Stimulated activated CD4-positive, alpha-beta T cell treated with anti-CD3 and anti-CD28 coated beads, Interleukin-12 subunit alpha, Interleukin-12 subunit beta, amount 100 ng/mL, for 24 hours (primary cell): ENCODE measurements at places on chromosomes 13 and 19.

GRCh38 chr13:43158516-43158915 is 135.1 kb downstream of the DNAJC15 start:
- no peak for DNase-seq

DNA sequence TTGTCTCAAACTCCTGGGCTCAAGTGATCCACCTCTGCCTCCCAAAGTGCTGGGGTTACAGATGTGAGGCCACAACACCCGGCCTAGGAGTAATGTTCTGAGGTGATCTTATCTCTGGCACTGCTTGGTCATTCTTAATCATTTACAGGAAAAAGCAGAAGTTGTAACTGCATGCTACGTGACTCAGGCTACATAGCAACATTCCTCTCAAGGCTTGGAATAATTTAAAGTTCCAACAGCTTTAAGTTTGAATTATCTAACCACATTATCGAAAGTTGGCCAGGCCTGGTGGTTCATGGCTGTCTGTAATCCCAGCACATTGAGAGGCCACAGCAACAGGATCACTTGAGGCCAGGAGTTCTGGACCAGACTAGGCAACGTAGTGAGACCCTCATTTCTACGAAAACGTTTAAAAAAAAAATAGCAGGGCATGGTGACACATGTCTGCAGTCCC is 3.9 kb upstream of the B9D2 start:
- no peak for DNase-seq

- no peak for DNase-seq
Measured at GRCh38 chr19:8081569-8082550, 29.3 kb downstream of the CCL25 start.

- DNase-seq, result no peak
Measured at GRCh38 chr13:83839146-83839545, 43.1 kb downstream of the SLITRK1 start.

GRCh38 chr13:33014291-33014690 is 1.9 kb upstream of the KL start:
- DNase-seq, result no peak

GRCh38 chr13:100658363-100658762 is 16.2 kb downstream of the TMTC4 start:
- DNase-seq, result no peak

- DNase-seq, result no peak
Measured at GRCh38 chr13:42926555-42926954, 65.5 kb downstream of the EPSTI1 start.
